Choroid plexus epithelial cell (primary cell): ENCODE measurements at places on chromosomes 13 and 19.

GRCh38 chr13:30464496-30465342, 1.0 kb downstream of the HMGB1 start:
- DNase-seq, result peak; percentile 86

DNA sequence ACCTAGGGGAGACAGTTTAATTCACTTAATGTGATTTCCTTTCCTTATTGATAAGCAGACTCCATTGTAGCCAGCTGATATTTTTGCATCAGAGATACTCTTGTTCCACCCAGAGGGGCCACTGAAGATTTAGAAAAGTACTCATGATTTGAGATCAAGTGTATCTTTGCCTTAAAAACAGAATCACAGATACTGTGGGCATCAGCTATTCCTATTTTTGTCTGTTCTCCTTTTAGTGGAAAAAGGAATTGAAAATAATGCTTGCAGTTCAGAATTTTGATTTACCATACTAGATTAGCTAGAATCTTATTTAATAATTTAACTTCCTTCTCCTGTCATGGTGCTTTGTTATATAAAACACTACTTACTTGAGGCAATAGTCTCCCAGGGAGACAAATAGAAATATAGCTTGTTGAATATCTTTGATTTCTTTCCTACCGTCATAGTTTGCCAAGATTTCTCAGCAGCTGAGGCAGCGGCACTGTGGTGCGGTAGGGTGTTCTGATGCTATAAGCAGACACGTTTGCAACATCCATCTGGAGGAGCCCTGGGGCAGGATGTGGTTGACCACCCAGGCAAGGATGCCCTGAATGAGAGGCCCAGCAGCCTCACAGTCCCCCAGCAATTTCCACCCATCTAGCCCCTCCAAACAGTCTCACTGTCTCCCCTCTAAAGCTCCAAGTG, 47.0 kb upstream of the RAP2A start:
- DNase-seq, result peak; percentile 25

DNA sequence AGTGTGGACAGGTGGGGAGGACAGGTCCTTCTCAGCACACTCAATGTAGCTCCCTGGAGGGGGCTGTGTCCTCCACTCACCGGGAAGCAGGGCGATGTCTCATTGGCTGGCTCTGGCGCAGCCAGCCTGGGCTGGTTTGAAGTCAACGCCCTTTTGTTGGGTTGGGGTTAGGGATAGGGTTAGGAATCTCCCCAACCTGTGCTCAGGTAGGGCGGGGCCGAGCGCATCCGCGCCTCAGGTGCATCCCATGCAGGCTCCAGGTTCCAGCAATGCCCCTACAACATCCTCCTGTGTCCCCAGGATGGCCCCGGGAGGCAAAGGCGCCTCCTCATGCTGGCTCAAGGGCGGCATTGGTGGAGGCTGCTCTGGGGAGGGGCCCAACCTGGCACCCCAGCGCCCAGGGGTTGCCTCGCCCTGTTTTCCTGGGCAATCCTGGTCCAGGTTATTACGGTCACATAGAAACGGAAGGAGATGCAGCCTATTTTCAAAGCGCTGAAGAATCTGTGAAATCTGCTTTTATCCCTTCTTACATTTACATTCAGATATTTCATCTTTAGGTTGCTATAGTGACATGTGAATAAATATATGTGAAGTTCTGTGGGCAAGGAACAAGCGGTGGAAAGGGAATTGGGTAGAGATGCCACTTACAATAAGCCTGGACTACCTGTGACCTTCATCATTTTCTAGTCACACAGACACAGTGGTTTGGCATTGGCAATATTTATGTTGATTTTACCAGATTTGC, 74.3 kb downstream of the TM9SF2 start:
- no peak for DNase-seq

DNA sequence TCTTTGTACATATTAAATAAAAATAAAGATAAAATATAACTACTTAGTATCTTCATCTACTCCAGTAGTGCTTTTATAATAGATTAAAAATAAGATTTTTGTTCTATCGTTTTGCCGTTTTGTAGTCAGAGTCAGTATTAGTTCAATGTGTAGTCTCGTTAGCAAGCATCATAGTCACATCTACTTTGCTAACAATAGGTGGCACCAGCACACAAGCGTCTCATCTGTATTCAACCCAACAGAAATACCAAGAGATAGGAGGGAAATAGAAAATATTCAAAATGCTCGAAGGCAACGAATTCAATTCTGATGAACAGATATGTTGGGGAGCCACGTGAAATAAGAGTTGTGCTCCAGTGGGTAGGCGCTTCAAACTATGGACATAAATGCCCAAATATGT, 21.4 kb upstream of the MICU2 start:
- DNase-seq, result peak; percentile 55

DNA sequence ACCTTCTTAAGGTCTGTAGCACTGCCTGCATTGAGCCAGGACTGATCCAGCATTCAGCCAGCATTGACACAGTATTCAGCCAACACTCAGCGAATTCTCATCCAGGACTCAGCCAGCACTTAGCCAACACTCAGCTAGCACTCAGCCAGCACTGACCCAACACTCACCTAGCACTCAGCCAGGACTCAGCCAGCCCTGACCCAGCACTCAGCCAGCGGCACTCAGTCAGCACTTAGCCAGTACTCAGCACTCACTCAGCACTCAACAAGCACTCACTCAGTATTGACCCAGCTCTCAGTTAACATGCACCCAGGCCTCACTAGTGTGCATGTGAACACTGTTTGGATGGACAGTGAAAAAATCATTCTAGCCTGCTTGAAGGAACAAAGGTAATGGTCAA, 55.0 kb downstream of the TSHZ3 start:
- DNase-seq, result no peak

DNA sequence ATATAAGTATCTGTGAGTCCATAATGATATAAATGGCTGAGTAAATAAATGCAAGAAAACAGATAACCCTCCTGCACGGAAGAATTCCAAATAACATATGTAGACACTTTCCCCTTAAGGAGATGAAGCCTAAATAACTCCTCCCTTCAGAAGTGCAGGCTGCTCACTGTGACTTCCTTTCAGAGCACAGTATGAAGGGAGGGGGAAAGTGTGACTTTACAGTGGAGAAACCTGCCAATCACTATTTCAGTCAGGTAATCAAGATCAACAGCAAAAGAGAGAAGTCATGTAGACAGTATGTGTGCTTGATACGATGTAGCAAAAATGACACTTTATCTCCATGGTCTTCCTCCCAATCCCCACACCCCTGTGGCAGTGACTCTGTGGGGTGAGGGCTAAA, 7.1 kb downstream of the GGACT start:
- no peak for DNase-seq

DNA sequence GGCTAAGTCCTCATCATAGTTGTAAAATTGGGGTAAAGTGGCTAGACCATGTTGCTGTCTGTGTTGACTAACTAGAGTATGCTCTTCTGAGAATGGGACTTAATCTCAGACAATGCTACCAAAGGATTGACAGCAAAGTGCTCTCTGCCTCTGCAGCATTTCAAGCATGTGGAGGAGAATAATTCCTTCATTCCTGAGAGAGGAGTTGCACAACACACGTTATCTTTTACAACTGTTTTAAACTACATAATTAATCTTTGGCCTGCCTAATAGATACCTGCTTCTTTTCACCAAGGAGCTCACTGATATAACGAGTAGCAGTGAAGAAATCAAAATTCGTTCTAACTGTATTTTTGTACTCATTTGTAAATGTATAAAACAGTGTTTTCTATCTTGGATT, 2172.2 kb downstream of the PCDH9 start:
- DNase-seq, result peak; percentile 25
